ENCODE measurements at places on chromosomes 1 and 21.

GRCh38 chr1:149843431-149844041 lies 55.8 kb upstream of the BOLA1 start:
- no peak for DNase-seq

DNA sequence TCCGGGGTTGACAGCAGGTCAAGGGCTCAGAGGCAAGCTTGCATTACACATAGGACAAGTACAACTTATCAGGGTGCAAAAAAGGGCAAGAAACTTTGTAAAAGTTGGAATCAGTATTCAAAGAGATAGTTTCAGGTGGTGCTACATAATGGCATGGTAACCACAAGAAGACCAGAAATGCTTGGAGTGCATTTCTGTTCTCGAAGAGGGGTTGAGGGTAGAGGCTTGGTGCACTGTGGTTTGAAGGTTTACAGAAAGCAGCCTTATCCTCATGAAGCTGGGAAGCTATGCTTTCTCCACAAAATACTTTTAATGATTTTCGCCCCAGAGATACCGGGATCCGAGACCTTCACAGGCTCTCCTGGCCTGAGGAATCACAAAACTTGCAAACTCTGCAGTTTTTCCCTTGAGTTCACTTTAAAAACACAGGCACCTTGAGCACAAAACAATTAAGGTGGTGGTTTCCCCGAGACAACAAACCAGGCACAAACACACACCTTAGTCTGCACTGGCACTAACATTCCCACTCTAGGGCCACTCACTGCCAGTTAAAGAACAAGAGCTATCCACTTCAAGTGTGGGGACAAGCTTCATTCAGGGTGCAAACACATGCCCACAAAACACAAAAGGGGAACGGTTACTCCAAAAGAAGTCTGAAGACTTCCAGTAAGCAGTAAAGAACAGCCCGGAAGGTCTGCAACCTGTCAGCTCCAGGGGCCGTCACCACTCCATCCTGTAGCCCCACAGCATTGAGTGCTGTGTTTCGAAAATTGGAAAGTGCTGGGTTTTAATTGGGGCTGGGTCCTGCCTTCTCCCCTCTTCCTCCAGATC lies 29.8 kb upstream of the NFIA start:
- no peak for DNase-seq

GRCh38 chr1:34976384-34977209 lies 8.6 kb downstream of the TMEM35B start:
- no peak for DNase-seq

DNA sequence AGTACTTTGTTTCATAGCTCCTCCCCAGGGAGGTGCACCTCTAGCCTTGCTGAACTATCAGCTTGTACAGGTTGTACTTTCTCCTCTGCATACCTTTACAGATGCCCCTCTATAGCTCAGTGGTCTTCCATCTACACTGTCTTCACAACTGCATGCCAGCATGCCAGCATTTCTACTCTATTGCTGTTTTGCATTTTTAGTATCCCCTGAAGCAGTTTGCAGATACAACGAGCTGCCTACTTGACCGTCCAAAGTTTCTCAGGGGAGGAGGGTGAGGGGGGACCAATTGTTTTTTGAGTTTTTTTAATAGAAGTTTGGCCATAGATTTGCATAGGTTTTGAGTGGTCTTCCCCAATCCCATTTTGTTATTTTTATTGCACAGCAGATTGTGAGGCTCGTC lies 27.6 kb upstream of the CTH start:
- no peak for DNase-seq

DNA sequence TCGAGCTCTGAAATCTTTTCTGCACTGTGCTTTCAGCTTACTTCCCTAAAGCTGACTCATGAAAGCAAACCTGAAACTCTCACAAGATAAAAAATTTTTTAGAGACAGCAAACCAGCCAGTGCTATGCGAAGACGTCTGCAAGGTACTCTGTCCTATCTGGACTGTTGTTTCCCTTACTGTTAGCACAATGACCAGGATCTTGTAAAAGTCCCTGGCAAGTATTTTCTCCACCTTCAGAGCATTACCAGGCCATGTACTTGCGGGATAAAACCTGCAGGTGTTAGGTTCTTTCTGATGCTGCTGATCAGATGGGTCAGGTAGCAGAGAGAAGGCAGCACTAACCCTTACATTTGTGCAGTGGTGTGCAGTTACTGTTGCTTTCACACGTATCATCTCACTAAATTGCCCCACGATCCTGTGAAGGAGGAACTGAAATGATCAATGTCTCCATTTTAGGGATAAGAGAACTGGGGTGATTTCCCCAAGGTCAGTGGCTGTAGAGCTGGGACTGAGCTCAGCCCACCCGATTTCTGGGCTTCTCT lies 56.6 kb downstream of the PLXNA2 start:
- no peak for DNase-seq

DNA sequence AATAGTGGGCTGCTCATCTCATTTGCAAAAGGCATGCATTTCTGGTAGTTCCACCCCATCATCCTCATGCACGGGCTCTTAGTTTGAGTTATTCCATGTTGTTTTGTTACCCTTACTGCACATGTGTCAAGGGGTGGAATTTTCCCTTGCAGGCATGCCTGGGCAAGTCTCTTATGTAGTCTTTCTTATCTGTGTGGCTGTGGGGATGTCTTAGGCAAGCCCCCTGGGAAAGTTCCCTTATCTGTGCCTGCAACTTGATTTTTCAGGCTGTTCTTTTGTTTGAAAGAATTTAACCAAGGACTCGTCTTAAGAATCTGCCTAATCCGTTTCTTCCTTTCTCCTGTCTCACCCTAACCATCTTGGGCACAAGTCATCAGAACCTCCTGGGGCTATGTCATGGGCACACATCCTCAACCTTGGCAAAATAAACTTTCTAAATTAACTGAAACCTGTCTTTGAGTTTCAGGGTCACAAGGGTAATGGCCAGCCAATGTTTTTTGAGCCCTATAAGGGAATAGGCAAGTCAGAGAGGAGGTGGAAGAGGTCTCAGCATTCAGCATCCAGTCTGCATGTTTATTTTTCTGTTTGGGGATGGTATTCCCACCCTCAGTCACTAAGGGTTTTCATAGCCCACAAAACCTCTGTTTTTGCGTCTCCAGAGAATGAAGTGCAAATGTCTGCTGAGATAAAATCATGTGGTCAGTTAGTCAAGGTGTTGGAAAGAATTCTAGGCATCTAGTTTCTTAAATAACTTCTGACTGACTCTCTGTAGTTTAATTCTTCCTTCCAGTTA lies 579.7 kb downstream of the PLA2G4A start:
- no peak for DNase-seq

GRCh38 chr1:46012236-46012635 lies 120.2 kb downstream of the PIK3R3 start:
- DNase-seq, result no peak

DNA sequence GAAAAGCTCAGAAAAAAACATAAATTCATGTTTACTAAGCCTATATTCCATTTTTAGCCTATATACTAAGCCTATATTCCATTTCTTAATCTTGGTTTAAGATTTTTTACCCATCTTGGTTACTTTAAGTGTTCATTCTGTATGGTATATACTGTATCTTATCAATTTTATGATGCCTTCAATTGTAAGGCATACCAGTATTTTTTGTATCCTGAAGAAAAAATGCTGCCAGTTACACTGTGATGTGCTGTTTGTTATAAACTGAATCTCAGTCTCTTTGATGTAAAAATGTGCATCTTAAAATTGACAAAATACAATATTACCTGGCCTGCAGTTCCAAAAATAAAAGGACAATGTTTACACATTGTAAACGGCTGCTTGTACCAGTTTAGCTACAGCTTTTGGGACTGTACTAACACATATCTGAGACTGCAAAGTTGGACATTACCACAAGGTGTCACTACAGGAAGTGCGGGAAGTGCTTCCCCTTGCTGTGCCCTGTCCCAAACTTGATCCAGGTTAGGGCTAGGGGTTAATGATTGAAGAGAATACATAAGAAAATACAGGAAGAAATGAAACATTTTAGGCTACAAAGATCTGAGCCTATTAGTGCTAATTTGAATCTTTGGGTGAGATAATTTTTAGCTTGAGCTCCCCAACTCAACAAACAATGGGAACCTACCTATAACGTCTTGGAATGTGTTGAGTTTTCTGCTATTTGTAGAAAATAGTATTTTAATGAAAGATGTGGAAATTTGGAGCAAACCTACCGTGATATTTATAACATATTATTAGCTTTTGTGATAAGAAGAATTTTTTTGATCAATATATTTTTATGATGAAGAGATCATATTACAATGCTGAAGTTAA lies 108.9 kb downstream of the LBR start:
- no peak for DNase-seq

DNA sequence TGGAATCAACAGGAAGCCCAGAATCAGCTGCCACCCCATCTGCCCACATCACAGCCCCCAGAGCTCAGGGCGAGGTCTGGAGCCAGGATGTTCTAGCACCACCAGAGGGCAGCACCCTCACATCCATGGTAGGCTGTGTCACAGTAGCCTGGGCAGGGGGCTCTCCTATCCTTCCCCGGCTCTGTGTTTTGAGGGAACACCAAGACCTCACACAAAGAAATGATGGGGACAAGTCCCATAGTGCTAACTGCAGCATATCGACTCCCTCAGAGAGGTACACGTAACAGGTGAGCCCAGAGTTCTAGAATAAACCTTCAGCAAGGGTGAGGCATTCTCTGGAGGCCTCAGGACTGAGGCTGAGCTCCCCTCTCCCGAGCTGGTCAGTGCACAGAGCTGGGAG lies 2.3 kb upstream of the KCNC4 start:
- peak; percentile 58 for DNase-seq

DNA sequence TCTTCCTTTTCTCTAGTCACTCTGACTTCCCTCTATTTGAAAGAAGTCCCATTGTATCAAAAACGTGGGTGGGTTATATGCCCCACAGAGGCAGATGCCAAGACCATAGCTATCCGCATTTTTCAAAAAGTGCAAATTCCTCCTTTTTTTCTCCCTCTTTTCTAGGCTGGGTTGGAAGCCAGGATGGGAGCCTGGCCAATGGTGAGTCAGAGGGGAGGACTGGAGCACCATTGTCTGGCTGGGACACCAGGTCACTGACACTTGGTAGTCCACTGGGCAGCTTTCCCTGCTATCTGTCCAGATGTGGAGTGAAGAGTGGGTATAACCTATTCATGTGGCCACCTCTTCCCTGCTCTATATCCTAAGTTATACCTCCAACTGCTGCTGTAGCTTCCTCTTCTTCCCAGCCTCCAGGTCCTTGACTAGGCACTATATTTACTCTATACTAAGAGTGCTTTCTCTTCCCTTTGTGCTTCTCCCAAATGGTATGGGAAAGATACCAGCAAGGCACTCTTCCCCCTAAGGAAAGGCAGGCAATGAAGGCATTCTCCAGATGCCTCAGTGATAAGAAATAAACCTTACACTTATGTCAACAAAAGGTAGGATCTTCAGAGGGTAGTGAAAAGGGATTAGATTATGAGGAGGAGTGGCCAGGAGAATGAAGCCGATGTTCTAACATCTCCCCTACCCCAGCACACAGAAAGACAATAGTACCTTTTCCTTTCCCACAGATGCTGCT lies 12.9 kb downstream of the PI4KB start:
- DNase-seq, result no peak

- DNase-seq, result peak; percentile 43
Measured at GRCh38 chr1:56578138-56578962, 1.0 kb downstream of the PLPP3 start.

- DNase-seq, result peak; percentile 85
Measured at GRCh38 chr21:41766883-41767605, at the start of gene RIPK4. Gene RIPK4, minus strand, starts transcription at chr21:41767052. Its CDS starts 11 bp downstream, at chr21:41767041.

DNA sequence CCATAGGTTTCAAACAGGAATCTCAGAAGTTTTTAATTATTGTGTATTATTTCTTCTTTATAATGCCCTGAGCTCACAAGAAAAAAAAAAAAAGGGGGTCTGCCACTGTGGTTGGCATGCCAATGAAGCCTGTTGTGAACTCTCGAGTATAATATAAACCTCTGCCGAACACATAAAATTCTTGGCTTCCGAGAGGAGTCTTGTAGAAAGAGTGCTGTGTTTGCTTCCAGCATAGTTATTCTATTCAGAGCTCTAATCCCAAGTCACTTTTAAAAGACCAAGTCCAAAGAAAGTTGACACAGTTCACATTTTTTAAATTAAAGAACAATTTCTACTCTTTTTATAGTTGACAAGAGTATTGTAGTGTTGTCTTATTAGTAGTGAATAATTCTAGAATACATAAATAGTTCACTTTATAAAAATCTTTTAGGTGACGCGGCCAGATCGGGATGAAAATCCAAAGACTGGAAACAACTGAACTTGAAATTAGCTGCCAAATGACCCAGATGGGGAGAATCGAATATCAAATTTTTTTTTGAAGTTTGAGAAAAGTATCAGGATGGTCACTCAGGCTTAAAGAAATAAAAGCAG lies 293.2 kb downstream of the DUSP10 start:
- DNase-seq, result no peak

GRCh38 chr1:118298397-118298796 lies 113.4 kb upstream of the SPAG17 start:
- DNase-seq, result no peak

- DNase-seq, result no peak
Measured at GRCh38 chr1:44237721-44238457, 24.6 kb downstream of the DMAP1 start.

GRCh38 chr1:28066393-28067154 lies 21.8 kb downstream of the EYA3 start:
- DNase-seq, result no peak

- DNase-seq, result no peak
Measured at GRCh38 chr1:173161510-173162221, 45.5 kb downstream of the TNFSF4 start.

- no peak for DNase-seq
Measured at GRCh38 chr1:177975588-177976495, 6.0 kb upstream of the SEC16B start.

DNA sequence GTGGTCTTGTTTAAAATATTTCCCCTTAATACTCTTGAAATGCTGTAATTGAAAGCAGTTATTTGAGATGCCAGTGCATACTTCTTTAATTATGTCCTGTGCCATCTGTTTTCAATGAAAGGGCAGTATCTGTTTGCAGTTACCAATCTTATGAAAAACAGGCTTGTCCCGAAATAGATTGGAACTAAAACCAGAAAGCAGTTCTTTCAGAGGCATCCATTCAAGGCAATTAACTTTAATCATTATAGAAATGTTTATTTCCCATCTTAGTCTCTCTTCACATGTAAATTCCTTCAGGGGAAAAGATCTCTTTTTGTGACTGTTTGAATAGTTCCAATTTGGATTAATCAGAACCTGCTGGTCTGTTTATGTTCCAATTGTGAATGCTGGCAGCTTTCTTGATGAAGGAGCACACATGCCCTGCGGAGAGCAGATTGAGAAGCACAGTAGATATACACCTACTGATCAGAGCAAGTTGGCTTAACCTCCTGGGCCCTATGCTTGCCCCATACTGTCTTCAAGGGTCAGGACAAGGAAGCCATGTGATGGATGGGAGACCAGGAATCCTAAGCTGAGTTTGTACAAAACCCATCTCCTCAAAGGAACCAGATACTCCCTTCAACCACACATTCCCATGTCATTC lies 41.6 kb upstream of the MROH9 start:
- no peak for DNase-seq

- no peak for DNase-seq
Measured at GRCh38 chr21:31346256-31346821, 2.3 kb upstream of the TIAM1 start.

GRCh38 chr21:39006571-39007311 lies 176.5 kb downstream of the PSMG1 start:
- DNase-seq, result no peak

Data from COR-L47 (cell line).